Stimulated activated CD8-positive, alpha-beta memory T cell treated with anti-CD3 and anti-CD28 coated beads, Interleukin-7, amount 100 ng/mL, for 48 hours (primary cell): ENCODE measurements at places on chromosomes 2 and 18.

GRCh38 chr2:223945755-223946154, 620 bp upstream of the WDFY1 start:
- DNase-seq: no peak

- no peak for DNase-seq
These were observed 15.8 kb downstream of the TMEM131 start for GRCh38 chr2:97979904-97980303.

- DNase-seq: no peak
These were observed 13.3 kb upstream of the ZNF521 start for GRCh38 chr18:25365242-25365641.

GRCh38 chr2:241551998-241552737, 6.4 kb upstream of the BOK start:
- no peak for DNase-seq

DNA sequence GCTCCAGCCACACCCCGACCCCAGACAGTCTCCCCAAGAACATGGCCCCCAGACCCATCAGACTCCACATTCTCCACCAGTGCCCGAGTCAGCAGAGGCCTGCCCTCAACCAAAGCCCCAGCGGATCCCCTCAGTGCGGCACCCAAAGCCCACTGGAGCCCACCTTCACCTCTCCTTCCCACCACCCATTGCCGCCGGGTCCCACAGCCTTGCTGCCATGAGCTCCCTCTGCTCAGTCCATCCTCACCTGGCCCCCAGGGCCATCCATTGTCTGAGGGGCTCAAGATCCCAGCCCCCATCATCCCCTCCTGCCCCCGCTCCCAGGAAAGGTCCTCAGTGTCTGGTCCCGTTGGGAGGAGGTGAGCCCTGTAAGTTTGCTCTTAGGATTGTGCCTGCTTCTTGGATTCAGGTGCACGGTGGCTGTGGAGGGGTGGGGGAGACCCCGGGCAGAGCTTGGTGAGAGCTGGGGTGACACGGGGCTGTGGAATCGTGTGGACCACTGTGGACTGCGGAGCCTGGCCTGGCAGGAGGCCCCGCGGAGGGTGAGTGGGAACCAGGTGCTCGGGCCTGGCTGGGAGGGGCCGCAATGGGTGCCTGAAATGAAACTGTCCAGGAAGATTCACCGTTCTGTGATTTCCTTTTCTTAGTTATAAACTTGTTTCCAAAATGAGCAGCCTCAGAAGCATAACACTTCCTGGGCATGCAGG, 32.7 kb upstream of the GPC1 start:
- DNase-seq: no peak

- no peak for DNase-seq
These were observed 1.9 kb downstream of the ORMDL1 start for GRCh38 chr2:189782221-189782671.
